Muscle of leg (tissue), 16 donors: ENCODE measurements at places on chromosomes 1 and 21.
A peak's percentile ranks its signal among the peaks of the same experiment; 100 is the strongest.

DNA sequence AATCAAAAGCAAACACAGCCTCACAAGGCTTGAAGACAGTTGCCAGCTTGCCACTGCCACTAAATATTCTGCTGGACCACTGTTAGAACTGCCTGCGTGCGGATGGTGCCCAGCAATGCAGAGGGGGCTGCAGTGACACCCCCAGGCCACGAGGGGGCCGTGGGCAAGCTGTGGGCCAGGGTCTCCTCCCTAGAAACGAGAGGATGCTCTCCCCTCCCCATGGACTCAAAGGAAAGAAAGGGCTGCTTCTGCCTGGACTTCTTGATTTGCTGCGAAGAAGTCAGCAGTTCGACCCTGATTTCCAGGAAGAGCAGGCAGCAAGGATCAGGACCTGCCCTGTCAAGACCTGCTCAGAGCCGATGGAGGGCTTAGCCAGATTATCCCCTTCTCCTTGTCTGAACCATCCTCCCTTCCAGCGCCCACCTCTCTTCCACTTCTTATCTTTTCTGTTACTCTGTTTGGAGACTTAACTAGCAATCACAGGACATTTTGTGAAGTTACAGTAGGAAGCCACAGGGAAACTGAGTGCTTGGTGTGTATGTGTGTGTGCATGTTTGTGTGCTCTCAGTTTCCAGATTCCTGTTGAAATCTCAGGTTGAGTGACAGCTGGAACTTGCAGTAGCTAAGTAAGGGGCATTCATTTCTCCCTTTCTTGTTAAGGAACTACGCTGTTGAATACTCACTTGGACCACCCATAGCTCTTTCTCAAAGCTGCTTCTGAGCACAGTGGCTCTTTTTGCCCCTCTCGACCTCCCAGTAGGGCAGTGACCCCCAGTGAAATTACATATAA lies 2.7 kb downstream of the MAN1C1 start:
- peak; percentile 62 for DNase-seq

DNA sequence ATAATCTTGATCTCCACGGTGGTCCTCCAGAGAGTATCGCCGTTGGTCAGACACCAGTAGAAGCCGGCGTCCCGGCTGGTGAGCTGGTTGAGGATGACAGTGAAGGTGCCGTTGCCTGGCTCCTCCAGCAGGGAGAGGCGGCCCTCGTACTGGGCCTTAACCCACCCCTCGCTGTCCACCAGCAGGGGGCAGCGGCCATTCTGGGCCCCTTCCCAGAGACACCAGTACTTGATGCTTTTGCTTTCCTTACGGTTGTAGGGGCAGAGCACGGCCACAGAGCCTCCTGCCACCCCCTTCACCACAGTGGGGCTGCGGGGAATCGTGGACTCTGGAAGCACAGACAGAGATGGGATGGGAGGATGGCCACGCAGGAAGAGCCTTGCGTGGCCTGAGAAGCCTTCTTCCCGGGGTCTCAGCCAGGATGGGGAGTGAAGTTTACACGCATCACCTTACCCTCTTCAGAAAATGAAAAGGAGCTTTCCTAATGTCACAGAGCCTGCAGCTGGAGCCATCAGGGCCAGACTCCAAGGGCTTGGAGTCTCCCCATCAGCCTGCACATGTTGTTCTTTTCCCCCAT lies 10.7 kb downstream of the PIGR start:
- DNase-seq: no peak

GRCh38 chr1:174880171-174880570 lies 119.6 kb upstream of the CACYBP start:
- no peak for DNase-seq

DNA sequence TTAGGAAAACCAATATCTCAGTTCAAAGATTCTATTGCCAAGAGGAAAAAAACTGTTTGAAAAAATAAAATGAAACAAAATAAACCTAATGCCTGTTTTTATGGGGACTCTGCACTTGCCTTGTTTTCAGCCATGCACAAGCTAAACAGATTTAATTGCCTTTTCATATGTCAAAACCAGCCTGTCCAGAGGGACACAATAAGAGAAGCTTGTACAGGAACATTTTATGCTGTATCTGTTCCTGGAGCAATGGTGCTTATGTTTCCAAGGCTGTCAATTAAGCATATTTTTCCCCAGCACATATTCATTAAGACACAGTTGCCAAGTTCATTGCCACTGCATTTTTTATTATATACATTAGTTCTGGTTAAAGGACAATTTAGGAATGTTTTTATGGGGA lies 470.9 kb downstream of the LRRIQ3 start:
- peak; percentile 11 for DNase-seq

DNA sequence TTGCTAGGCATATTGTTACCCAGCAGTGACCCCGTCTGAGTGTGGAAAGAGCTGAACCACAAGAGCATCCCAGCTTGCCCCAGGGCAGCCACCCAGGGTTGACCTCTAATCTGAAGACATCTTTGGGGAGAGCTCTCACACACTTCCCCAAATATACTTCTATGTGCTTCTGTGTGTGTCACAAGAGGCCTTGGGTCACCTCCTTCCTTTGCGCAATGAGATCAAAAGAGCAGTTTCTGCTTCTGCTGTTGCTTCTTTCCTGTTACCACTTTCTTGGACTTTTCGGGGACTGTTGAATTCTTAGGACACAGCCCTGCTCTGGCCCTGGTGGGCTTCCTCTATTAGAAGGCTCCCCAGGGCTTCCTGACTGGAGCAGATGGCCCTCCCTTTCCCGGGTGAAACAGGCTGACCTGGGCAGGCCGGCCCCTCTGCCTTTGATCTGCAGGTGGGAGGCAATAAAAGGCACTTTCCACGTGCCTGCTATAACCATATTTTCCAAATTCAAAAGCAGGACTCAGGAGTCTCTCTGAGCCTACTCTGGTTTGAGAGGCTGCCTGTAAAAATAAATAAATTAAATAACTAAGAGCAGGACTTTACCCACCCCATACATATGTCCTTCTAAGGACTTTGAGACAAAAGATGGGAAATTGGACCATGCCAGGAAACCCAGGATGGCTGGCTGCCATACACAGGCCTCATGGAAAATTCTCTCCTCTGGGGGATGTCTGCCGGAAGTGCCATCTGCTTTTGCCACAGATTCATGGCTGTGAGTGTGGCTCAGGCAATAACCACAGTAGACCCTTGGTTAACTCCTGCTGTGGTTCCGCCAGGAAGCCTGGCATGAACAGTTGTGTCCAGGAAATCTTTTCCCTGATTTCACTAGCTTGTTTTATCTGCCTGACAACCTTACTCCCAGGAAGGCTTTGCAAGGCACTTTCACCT lies 28.3 kb upstream of the RCSD1 start:
- peak; percentile 68 for DNase-seq

DNA sequence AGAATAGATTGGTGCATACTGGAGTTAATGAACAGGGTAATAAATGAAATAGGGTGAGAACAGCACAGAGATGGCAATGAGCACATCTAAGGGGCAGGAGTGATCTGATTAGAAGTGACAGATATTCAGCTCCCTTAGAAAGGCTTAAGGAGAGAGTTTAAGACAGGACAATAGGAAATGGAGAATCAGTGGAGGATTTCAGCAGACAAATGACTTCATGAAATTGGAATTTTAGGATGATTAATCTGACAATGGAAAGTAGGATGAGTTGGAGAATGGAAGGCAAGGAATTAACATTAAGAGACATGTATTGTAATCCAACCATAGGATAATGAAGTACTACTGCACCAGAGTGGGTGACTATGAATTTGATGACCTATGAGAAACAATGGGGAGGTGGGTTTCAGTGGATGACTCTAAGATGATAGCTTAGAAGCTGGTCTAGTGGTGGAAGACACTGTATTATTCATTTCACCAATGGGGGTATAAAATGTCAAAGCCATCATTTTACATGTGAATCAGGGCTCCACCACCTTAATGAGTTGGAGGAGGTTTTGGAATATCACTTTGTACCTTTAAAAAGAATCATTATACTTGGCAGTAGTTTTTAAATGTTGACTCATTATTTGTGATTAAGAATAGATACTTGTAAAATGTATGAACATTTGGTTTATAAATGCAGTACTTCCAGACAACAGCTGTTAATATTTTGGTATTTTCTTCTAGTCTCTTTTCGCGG lies 139.1 kb downstream of the PLA2G4A start:
- no peak for DNase-seq

DNA sequence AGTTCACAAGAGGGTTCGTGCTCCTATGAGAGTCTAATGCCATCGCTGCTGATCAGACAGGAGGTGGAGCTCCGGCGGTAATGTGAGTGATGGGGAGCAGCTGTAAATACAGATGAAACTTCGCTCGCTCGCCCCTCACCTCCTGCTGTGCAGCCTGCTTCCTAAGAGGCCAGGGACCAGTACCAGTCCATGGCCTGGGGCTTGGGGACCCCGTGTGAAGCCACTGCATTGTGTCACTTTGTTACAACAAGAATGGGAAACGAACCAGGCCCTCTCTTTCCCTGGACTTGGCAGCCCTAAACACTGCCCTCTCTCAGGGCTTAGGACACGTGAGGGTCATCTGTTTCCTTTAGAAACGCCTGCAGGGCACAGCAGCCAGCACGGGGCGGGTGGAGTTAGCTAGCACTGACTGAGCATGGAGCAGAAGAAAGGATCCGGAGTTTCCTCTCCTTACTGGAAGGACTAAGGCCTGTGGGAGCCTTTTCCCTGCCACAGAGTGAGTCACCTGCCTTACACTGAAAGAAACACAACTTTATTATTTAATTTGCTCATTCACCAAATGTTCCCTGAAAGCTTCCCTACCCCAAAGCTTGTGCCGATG lies 185.2 kb upstream of the TMEM51 start:
- DNase-seq: peak; percentile 75

GRCh38 chr1:83882906-83883305 lies 116.0 kb downstream of the TTLL7 start:
- DNase-seq: peak; percentile 48

GRCh38 chr1:27009601-27010197 lies 3.0 kb downstream of the TENT5B start:
- no peak for DNase-seq

DNA sequence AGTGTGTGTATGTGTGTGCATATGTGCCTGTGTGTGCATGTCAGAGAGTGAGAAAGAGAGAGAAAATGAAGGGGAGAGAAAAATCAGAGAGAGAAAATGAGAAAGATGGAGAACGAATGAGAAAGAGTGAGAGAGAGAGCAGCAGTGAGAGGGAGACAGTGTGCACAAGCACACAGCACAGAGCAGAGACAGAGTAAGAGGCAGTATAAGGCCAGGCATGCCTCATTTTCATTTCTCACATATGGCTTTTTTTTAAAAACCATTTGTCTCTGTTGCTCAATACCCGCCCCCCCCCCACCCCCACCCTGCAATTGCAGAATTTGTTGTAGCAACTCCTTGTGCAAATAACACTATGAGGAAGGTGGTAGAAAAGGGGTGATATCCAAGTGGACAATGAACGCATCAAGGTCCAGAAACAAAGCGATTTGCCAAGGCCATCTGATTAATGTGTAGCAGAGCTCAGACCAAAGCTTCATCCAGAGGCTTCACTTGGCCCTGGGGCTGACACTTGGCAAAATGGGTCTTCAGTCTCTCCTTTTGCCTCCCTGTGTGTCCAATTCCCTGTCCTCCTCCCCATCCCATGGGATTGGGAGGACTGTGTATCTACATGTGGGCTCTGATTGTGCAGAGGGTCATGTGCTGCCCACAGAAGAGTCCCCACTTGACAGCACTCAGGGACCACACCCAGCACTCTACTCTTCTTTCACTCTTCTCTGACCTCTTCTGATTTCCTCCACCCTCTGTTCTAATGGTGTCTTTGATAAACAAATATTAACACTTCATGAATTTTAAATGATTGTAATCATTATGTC lies 38.9 kb upstream of the HSD3B1 start:
- DNase-seq: peak; percentile 3

GRCh38 chr21:35482096-35482495 lies 433.0 kb upstream of the RUNX1 start:
- DNase-seq: no peak

DNA sequence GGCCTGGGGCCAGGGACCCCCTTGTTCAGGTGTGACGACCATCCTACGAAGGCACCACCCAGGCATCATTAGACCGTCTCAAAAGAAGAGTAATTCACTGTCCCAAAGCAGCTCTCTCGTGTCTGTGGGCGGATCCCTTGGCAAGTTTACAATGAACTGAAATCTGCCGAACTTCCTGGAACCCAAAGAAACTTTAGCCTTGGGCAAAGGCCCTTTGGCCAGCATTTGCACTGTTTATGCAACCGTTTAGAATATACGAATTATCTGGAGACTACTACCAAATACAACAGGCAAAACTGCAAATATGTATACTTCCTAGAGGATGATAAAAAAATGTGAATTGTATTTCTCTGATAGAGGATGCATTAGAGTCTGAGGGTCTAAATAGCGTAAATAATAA lies 1.4 kb upstream of the SOD1 start:
- no peak for DNase-seq

DNA sequence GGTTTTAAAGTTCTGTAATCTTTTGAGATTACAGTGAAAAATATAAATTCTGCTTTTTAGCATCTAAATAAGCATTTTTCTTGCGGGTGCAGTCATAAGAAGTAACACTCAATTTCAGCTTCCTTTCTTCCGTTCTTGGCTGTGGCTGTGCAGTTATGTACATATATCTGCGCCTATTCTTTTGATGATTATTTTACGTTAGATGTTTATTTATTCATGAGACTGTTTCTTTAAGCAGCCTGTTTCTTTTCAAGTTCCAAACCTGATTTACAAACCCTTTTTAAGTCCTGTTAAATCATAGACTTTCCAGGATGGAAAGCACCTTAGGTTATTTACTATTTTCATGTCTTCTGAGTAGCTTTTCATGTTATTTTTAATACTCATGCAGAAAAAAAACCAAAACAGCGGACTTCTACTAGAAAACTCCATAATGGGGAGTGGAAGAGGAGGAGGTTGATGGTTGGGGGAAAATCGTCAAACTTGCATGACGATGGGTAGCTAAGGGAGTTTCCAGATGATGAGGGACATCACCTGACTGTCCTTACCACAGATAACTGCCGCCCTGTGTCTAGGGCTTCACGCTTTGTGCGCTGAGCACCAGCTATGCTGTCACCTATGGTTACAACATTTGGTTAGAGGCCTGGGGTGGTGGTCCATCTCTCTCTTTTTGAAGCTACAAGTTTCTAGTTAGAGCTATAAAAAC lies 2.6 kb downstream of the PRDM2 start:
- DNase-seq: no peak

DNA sequence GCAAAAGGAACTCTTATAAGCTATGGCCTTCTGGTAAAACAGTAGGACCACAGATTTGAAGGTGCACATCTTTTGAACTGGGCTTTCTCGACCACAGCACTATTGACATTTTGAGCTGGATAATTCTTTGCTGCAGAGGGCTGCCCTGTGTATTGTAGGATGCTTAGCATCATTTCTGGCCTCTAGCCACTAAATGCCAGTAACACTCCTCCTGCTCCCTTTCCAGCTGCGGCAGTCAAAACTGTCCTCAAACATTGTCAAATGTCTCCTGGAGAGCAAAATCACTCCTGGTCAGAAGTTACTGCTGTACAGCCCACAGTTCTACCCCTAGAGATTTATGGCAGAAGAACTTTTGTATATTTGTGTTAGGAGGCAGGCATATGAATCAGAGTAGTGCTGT lies 836.7 kb downstream of the PLA2G4A start:
- DNase-seq: no peak

DNA sequence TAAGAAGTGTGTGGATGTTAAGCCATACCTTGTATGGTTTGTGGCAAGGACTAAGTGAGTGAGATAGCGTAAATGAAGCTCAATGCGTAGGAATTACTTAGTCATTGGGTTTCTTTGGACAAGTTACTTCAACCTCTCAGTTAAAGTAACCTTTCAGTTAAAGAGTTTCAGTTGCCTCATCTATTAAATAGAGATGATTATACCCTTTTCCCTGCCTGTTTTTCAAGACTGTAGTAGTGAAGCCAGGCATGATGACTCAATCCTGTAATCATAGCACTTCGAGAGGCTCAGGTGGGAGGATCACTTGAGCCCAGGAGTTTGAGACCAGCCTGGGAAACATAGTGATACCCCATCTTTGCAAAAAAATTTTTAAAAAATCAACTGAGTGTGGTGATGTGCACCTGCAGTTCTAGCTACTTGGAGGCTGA lies 6.3 kb downstream of the ZMPSTE24 start:
- DNase-seq: no peak
